ENCODE measurements at places on chromosomes 2 and 18.

GRCh38 chr18:45596036-45596435, 19.2 kb upstream of the SLC14A2 start:
- no peak for DNase-seq

DNA sequence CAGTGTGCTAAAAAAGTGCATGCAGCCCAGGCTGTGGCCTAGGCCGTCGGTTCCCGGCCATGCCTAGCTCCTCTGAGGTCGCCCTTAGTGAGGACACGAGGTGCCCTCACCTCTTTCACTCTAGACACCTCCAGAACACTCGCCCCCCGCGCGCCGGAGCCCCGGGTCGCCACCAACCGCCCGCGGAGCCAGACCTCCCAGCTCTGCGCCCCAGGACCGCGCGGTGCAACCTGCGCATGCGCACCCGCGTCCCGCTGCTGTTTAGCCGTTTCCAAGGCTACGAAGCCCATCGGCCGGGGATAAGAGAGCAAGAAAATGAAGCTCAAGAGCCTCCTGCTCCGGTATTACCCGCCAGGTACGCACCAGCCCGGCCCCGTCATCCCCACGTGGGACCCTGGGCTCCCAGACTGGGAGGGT, at the start of gene DAW1:
Gene DAW1 (plus strand): TSS at position 257 of the 417 bp plus-strand sequence. CDS start 59 bp downstream, at position 316.
- DNase-seq, result peak; percentile 58

DNA sequence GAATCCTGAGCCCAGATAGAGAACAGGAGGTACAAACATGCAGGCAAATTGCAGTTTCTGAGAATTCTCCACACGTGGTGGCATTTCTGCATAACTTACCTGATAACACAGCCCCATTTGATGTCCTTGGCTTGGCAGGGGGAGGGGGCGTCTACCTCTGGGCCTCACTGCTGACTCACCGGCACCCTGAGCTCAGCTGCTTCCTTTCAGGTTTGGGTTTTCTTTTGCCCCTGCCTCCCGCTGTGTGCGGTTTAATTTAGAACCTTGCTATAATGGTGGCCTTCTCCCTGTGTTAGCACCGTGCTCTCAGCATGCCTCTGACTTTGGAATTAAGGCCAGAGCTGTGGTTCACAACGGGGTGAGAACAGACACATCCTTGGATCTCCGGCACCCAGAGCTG, 4.4 kb downstream of the CTIF start:
- no peak for DNase-seq

- DNase-seq, result no peak
Observed at GRCh38 chr2:78734221-78734620, 291.3 kb upstream of the REG3G start.

DNA sequence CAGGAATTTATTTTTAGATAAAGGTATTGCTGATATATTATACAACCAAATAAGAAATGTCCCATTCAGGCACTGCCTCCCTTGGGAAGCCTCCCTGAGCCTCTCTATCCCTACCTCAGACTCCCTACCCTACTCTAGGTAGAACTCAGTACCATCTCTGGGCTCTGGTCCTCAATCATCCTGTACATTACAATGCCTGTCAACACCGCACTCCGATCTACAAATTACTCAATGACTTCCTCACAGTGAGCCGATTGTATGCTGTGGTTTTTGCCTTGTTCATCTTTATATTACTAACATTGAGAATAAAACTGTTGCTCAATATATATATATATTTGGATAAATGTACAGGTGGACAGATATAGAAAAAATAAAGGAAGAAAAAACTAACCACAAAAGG, 207.5 kb downstream of the STK39 start:
- no peak for DNase-seq

GRCh38 chr2:102487761-102488462, 14.9 kb downstream of the SLC9A4 start:
- DNase-seq, result no peak

DNA sequence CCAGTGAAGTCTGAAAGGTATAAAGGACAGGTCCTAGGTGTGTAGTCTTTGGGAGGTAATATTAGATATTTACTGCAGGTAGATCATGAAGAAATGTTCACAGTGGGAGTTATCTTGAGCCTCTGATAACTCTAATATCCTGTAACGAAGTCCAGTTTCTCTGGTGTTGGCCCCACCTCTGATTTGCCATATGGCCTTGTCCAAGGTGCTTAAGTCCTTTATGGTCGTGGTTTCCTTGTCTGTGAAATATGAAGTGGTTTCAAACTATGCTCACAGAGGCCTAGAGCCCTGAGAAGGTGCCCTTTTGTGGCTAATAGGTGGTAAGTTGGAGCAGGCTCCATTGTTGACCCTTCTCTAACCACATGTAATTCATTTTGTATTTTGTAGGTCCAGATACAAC, 190.7 kb downstream of the ICOS start:
- DNase-seq, result no peak

GRCh38 chr2:33215983-33216382, 260.5 kb upstream of the RASGRP3 start:
- no peak for DNase-seq

DNA sequence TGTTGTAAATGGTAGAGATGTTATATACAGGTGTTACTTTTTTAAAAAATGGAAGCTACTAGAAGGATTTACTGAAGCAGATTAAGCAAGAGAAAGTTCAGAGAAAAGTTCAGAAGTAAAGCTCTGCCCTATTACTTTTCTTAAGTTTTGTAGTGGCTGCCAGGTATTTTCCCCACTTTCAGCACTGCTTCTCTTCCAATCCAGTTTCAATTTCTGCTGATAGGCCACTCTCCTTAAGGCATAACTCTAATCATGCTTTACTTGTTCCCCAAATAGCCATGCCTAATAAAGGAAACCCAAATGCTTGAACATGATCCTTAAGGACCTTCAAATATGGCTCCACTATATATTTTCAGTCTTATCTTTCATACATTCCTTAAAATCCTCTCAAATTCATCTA, 880.8 kb upstream of the CDH2 start:
- DNase-seq, result no peak

GRCh38 chr18:8623549-8624106, 14.4 kb downstream of the RAB12 start:
- no peak for DNase-seq

DNA sequence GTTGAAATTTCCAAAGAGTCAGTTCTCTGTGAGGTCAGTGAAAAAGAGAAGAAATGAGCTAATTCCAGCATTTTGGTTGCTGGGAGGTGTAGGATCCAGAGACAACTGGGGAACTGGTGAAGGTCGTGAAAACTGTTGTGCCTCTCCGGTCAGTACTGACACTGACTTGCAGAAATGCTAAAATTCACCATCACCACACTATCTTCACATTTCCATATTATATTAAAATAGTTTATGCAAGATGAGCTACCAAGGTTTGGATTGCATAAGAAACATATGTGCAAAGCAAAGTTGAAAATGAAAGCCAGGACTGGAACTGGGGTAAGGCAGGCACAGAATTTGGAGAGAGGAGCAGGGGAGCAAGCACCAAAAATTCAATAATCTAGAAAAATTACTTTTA, 21.8 kb downstream of the RIT2 start:
- DNase-seq, result no peak

DNA sequence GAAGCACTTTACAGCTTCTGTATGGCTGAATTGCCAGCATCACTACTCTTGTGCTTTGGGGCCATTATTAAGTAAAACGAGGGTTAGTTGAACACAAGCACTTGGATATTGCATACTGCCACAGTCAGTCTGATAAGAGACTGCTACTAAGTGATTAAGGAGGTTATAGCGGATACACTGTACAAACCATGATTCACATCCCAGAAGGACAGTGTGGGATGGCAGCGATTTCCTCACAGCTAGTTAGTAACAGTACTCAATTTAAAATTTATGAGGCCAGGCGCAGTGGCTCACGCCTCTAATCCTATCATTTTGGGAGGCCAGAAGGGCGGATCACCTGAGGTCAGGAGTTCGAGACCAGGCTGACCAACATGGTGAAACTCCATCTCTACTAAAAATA, 2.6 kb upstream of the BMPR2 start:
- no peak for DNase-seq

DNA sequence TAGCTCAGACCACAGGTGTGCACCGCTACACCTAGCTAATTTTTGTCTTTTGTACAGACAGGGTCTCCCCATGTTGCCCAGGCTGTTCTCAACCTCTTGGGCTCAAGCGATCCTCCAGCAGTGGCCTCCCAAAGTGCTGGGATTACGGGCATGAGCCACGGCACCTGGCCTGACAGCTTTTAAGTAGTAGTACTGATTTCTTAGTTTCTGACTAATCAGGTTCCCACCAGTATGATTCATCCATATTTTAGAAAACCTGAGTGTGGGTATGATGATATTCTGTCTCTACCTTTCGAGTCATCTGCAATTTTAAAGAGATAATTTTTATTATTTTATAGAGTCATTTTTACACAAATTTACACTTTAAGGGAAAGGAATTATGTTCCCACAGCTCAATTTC, 46.4 kb upstream of the GULP1 start:
- no peak for DNase-seq

DNA sequence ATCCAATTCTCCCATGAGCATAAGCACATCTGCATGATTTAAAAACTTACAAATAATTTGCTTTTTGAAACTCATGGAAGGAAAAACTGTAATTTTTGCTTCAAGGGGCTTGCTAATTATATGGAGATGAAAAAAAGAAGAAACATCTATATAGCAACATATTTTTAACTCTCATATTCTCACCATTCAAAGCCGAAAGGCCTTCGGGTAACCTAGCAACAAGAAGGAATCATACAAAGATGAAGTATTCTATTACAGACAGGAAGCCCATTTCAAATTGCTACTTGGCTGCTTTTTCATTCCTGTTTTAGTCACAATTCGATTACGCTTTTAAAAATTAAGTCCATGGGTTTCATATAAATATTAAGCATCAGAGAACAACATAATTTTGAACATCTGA, 39.2 kb upstream of the RNU4ATAC start:
- no peak for DNase-seq

DNA sequence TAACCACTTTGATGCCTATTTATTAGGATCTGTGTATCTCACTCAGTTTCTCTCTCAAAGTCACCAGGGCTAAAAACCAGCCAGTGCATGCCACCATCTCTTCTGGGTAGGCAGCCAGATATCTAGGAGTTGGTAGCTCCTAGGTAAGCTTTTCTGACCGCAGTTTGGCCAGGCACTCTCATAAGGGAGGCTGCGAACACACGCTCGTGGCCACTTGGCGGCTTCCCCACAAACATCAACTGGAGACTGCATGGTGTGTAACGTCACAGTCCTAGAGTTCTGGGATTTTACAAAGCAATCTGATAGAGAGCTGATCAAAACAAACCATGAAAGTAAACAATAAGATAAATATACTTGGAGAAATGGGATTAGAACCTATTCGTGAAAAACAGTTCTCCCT, 424.3 kb upstream of the ACVR2A start:
- no peak for DNase-seq

- peak; percentile 75 for DNase-seq
Observed at GRCh38 chr18:76821875-76822505, 367 bp upstream of the ZNF236 start.

GRCh38 chr2:46555011-46555410, 75.6 kb downstream of the TMEM247 start:
- peak; percentile 43 for DNase-seq

- DNase-seq, result no peak
Observed at GRCh38 chr18:35467624-35468016, 30.1 kb downstream of the INO80C start.

DNA sequence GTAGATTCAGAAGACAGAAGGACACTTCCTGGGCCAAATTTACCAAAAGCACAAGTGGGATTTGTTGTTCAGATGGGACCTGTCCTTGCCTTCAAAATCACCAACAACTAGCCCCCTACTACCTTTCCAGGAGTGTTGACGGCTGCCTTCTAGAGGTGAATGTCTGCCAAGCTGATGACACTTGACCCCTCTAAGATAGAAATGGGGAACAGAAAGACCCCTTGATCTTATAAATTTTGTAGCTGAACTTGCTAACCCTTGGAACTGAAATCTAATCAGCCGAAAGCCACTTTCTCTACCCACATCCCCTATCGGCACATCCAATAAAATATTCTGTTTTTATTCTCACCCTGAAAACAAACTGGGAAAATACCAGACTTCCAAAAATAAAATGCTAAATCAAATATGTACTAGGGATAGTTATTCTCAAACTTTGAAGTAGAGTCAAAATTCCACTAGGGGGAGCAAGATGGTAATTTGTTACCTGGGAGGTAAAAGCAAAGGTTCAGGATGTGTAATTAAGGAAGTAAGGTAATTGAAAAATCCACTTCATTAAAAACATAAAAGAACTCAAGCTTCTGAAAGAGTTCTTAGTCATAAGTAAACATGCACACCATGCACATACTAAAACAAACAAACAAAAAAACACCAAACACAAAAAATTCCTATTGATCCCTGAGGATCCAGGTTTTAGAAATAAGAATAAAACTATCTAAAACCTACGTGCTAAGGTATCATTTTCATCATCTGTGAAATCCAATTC, 119.2 kb downstream of the ANKRD44 start:
- peak; percentile 81 for DNase-seq

GRCh38 chr2:75002007-75002406, 43.6 kb downstream of the POLE4 start:
- DNase-seq, result no peak

GRCh38 chr2:88624477-88624876, 2.8 kb downstream of the EIF2AK3 start:
- no peak for DNase-seq

DNA sequence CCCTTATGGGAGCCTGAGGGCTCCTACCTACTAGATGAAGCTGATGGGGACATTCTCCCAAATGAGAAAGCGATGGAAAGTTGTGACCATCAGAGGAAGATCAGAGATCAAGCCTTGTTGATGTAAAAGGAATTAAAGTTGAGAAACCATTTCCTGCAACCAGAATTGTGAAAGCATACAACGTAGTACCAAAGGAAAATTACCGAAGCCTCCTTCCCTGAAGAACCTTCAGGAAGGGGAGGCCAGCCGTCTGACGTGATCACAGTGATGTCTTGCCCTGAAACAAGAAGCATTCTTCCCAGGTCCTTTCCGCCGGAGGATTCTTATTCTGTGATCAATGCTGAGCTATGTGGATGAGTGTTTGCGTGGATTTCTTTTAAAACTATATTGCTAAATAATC, 211.6 kb upstream of the TNP1 start:
- DNase-seq, result no peak

- no peak for DNase-seq
Observed at GRCh38 chr2:130765464-130765863, 10.1 kb downstream of the AMER3 start.

GRCh38 chr2:154195644-154196195, 324.0 kb downstream of the GALNT13 start:
- no peak for DNase-seq

DNA sequence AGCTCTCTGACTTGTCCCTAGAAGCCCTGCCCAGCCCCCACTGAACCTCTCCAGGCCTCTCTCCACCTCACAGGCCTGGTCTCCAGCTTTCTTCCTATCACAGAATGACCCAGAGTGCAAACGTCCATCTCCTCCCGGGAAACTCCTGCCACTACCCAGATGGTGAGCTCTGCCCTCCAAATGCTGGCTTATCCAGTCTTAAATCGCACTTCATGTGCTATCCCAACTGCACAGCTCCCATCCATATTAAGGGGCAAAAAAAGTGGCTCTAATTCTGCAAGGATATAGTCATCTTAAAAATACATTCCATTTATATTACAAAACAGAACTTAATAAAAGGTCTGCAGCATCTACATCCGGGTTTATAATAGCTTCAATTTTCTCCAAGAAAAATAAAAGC, 70.8 kb upstream of the CDC42EP3 start:
- DNase-seq, result no peak

Measured in CD4-positive, alpha-beta T cell treated with Interleukin-10 for 1 hour (primary cell).